ENCODE measurements at places on chromosomes 13 and 19.

- DNase-seq, result no peak
Observed at GRCh38 chr13:98216135-98216565, 39.1 kb upstream of the RNF113B start.

DNA sequence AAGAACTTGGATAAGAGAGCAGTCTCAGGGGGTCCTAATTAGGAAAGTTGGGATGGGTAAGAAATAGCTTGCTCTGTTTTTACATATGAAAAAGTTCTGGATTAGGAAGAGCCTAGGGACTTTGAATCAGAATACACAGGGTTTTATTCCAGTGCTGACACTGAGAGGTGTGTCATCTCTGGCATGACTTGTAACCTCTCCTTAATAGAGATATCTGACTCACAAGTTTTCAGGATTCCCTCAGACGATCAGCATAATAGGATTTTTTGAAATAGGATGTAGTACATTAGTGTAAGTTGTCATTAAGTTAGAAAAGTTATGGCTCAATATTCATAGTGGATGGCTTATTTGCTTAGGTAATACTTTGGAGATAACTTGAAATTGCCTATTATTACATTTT lies 555.2 kb upstream of the MIR17HG start:
- DNase-seq, result no peak

DNA sequence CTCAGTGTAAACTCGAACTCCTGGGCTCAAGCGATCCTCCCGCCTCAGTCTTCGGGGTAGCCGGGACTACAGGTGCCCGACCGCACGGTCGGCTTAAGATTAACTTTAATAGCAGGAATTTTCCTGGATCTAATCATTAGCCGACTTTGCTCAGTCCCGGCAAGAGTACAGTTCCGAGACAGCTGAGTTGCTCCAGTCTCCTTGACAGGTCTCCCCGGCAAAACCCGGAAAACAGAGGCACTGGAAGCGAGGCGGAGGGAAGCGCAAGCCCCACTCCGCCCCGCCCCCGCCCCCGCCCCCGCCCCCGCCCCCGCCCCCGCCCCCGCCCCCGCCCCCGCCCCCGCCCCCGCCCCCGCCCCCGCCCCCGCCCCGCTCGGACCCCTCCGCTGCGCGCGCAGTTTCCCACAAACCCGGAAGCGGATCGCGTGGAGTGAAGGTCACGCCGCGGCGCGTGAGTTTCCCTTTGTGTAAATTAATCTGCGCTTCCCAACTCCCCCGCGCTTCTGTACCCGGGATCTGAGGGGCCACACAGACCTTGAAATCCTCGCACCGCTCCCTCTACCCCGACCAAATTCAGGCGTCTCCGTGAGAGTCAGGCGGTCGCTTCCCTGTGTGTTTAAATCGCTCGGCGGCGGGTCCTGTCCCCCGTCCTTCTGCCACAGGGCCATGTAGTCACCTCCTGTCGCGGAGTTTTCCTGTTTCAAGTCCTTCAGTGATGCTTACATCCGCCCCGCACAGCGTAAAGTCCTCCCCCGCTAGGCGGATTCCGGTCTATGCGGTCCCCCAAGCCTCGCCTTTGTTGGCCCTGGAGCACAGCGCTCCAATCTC lies at the start of gene ZNF480:
Gene ZNF480, plus strand, starts transcription at position 397 of the 828 bp plus-strand sequence. CDS start 3,244 bp downstream, outside the sequence.
- DNase-seq, result peak; percentile 69

DNA sequence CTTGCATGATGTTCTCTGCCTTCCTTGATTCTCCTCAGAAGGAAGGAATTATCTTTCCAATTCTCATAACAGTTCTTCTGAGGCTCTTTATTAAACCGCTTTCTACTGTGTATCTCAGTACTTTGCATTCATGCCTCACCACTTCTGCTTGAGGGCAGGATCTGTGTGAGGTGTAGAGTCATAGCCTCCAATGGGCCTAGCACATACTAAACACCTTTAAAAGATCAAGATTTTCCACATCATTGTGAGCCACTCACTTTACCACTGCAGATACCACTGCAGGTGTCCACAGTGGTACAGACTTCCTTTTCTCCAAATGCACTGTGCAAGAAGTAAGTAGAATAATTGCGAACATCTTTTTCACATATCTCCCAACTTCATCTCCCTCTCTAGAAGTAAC lies 76.7 kb downstream of the NDFIP2 start:
- no peak for DNase-seq

DNA sequence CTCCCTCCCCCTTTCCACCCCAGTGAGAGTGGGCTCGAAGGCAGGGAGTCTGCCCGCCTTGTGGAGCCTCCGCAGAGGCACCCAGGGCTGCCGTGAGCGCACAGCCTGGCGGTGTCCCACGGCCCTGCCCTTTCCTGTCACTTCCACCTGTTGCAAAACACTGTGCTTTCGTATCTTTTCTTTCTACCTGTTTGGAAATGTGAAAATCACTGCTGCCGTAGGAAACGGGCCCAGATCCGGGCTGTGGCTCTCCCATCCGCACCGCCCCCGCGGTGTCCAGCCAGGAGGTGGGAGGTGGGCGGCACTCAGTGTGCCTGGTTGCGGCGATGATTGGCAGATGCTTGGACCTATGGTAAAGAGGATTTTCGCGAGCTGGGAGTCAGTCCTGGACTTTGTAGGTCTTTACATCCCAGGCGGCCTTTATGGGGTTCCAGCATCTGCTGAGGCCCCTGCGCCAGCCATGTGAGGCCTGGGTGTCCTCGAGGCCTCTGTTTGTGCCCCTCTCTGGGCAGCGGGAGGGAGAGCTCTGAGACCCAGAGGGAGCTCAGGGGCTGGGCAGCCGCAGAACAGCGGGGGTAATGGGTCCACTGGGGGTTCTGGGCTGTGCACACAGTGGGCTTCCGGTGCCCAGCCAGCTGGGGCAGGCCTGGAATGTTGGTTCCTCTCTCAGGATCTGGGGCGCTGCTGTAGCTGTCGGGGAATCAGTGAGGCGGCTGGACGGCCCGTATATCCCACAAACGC lies 6.1 kb downstream of the STK11 start:
- DNase-seq, result no peak

GRCh38 chr13:53822136-53822535 lies 793.5 kb downstream of the OLFM4 start:
- no peak for DNase-seq

- no peak for DNase-seq
Observed at GRCh38 chr13:99969919-99970650, 1.5 kb downstream of the ZIC5 start.

- DNase-seq, result no peak
Observed at GRCh38 chr19:54399189-54399588, 16.1 kb upstream of the TTYH1 start.

- no peak for DNase-seq
Observed at GRCh38 chr19:14561847-14562351, 10.0 kb downstream of the NDUFB7 start.

All from stimulated activated CD4-positive, alpha-beta T cell treated with anti-CD3 and anti-CD28 coated beads, Interleukin-1b, Interleukin-23, amount 100 ng/mL, for 1 hour (primary cell).